ENCODE measurements at places on chromosomes 4 and X. TPM values are rescaled to one million over a fixed set of nuclear protein-coding genes. Genes with fewer than 3 reads are reported as not detected.
A peak's percentile ranks its signal among the peaks of the same experiment; 100 is the strongest.

DNA sequence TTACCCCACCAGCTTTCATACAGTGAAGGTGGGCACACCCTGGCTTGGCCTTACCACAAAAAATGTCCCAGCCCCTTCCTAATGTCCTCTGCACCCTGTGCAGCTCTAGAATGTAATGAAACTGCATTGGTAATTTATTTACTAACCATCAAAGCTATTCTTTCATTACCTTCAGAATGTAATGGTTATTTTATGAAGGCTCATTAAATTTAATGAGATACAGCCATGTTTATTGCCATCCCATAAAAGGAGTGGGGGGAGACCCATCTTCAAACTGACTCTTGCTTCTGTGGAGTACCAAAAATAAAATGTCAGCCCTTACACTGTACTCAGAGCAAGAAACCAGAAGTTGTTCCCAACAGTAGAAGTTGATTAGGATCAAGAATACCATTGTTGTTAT is 25.0 kb downstream of the NKX6-1 start:
- no peak for DNase-seq

DNA sequence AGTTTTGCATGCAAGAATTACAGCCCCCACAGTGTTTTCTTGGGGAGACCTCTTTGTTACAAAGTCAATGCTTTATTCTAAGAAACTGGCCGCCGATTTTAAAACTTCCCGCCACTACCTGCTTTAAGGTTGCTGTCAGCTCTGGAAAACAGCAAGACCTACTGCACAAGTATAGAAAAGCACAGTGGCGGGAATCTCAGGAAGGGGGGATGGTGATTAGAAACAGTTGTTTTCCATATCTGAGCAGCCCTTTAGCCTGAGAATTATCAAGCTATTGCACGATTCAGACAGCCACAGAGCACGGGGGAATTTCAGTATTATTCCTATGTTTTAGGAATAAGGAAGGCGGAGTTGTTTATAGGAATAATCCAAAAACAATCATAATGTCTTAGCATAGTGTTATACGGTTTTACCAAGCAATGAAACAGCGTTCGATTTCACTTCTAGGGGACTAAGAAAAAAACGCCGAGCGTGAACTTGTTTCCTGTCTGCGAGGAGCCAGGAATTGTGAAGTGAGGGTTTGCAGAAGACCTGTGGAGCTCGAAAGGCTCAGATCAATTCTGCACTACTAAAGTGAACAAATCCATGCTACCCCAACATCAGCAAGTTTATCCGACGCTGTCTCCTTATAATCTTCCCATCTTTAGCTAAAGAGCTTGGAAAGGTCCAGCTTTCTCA is 81.3 kb downstream of the HMGN5 start:
- DNase-seq, result peak; percentile 22

GRCh38 chrX:152989292-152989658 is 4.6 kb downstream of the PNMA5 start:
- DNase-seq, result peak; percentile 41

GRCh38 chrX:7706032-7706431 is 136.9 kb upstream of the VCX start:
- peak; percentile 12 for DNase-seq

DNA sequence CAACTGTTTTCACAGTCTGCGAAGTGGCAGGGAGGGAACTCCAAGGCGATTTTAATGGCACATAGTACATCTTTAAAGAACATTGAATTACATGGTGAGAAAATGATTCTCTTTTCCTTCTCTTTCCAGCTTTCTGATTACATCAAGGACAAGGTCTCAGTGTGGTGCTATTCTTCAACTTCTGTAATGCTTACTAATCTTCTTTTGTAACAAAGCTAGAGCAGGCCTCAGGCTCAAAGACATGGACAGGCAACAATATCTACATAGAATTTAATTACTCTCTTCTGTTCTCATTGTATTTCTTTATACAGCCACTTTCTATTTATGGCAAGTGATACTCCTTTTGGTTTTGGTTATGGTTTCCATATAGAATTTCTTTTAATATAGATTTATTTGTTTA is 48.4 kb downstream of the RTL5 start:
- no peak for DNase-seq

GRCh38 chr4:54802336-54802735 is 144.6 kb downstream of the KIT start:
- DNase-seq, result no peak

DNA sequence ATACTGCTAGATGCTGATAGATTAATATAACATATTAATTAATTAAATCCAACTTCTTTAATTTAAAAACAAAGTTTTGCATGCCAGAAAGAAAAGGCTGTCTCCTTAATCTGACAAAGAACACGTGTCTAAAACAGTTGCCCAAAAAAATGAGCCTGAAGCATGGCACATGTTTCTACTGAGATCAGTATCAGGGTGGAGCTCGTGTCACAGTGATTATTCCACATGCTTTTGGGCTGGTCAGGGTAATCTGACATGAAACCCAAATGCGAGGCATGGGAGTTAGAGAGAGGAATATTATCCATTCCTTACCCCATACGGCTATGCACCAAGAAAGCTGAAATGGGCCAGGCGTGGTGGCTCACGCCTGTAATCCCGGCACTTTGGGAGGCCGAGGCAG is 79.4 kb upstream of the ADRA2C start:
- DNase-seq, result peak; percentile 40

DNA sequence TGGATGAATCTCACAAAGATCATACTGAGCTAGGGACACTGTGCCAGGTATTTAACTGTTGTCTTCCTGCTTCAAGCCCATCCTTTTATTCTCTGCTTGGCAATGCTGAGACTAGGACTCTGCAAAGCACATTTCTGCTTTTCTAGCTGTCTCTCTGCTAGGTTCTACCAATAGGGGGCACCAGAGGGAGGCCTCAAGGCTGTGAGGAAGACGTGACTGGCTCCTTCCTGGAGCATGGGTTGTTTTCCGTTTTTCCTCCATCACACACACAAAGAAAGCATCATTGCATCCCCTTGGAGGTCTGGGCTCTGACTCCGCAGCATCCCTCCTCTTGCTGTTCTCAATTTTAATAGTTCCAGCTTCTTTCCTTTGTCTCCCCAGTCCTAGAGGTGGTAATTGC is 10.9 kb upstream of the DCTD start:
- no peak for DNase-seq

GRCh38 chr4:35965300-35965699 is 279.0 kb downstream of the ARAP2 start:
- no peak for DNase-seq

- no peak for DNase-seq
Observed at GRCh38 chr4:7210824-7211223, 18.5 kb downstream of the SORCS2 start.

- DNase-seq, result peak; percentile 91
Observed at GRCh38 chr4:40576651-40577480, 52.8 kb downstream of the RBM47 start.

The RAB39B gene
- 0.40 TPM for total RNA-seq

The DNAAF6 gene
- total RNA-seq, result not detected

The F8A2 gene
- total RNA-seq, result not detected

All from muscle of leg (tissue), 16 donors.